ENCODE measurements at places on chromosomes 16 and 17. TPM values are rescaled to one million over a fixed set of nuclear protein-coding genes. Genes with fewer than 3 reads are reported as not detected.

- no peak overlapping the region for H3K27ac ChIP-seq
- H3K4me3 ChIP-seq: no peak overlapping the region
- no peaks in the 10 kb centered on the region for H3K27me3 ChIP-seq
- H3K36me3 ChIP-seq: no peaks in the 10 kb centered on the region
- no peak for DNase-seq
- peaks cover 63% of the 10 kb centered on the region for H3K4me1 ChIP-seq
Observed at GRCh38 chr17:17029938-17030337, 12.3 kb upstream of the MPRIP start.

Gene OR4D1
- not detected for polyA plus RNA-seq

Gene CDH8
- 0.06 TPM for polyA plus RNA-seq

DNA sequence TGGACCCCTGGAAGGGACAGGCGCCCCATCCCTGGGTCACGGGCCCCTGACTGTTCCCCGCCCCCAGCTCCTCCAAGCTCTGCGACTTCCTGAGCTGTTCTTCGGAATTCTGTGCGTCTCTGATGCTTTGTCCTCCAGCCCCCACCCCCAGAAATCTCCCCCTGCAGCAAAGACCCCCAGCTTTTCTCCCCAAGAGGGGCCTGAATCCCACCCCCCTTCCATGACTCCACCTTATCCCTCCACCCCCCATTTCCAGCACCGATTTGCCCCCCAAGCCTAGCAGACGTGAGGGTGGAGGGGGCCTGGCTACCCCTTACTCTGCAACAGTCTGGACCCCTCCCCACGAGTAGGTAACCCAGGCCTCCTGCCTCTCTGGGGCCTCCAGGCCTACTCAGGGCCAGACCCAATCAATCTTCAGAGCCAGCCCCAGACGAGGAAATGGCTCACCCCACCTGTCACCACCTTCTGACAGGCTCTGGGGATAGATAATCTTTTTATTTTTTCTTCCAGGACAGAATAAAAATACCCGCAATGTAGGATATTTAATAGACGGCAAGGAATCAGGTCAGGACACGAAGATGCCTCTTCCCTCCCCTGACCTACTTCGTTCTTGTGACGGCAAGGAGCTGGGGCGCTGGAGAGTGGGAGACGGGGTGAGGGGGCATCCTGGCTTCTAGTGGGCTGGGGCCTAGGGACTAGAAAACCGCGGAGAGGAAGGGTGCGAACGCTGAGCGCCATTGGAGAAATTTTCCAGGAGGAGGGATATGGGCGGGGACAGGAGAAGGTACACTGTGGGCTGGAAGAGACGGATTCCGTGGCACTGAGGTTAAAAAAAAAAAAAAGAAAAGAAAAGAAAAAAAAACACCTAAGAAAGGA lies 744 bp upstream of the PLXDC1 start:
- DNase-seq: no peak
- H3K36me3 ChIP-seq: no peaks in the 10 kb centered on the region
- H3K27ac ChIP-seq: no peak overlapping the region
- peak overlapping the region; percentile 16 for H3K4me3 ChIP-seq
- H3K4me1 ChIP-seq: no peaks in the 10 kb centered on the region

DNA sequence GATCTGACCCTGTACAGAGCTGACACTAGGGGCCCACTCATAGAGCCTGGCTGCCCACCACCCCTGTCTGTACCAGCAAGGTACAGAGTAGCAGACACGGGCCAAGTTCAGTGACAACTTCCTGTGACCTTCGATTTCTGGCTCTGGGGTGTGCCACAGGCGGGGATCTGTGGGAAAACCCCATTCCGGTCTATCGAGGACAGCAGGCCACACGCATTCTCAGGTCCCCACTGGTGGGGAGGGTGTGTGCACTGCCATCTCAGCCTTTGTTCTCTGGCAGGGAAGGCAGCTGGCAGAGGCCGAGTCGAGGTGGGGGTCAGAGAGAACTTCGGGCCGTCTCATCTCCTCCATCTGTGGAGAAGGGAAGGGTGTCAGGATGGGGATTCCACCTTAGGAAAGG lies 10.0 kb downstream of the NLE1 start:
- H3K4me3 ChIP-seq: no peak overlapping the region
- H3K36me3 ChIP-seq: peaks cover 47% of the 10 kb centered on the region
- no peaks in the 10 kb centered on the region for H3K4me1 ChIP-seq

- DNase-seq: no peak
- no peaks in the 10 kb centered on the region for H3K27me3 ChIP-seq
- no peak overlapping the region for H3K27ac ChIP-seq
- H3K36me3 ChIP-seq: no peaks in the 10 kb centered on the region
- no peak overlapping the region for H3K4me3 ChIP-seq
Observed at GRCh38 chr17:9941305-9941704, 36.2 kb upstream of the RCVRN start.

GRCh38 chr17:43966276-43966675 lies 12.5 kb upstream of the PYY start:
- no peaks in the 10 kb centered on the region for H3K4me1 ChIP-seq
- DNase-seq: no peak
- no peak overlapping the region for H3K4me3 ChIP-seq

Gene SCARF1
- polyA plus RNA-seq: 24.5 TPM

GRCh38 chr16:78292086-78292843 lies 192.8 kb downstream of the WWOX start:
- H3K36me3 ChIP-seq: no peaks in the 10 kb centered on the region
- H3K27me3 ChIP-seq: no peaks in the 10 kb centered on the region
- no peak overlapping the region for H3K4me3 ChIP-seq
- H3K27ac ChIP-seq: no peak overlapping the region
- peak; percentile 87 for DNase-seq

Gene ATP2C2
- 25.0 TPM for polyA plus RNA-seq

Gene CCL1
- not detected for polyA plus RNA-seq

GRCh38 chr17:50634915-50635731 lies 442 bp downstream of the ABCC3 start:
- peaks cover 2% of the 10 kb centered on the region for H3K27me3 ChIP-seq
- H3K27ac ChIP-seq: peak overlapping the region; percentile 39
- no peaks in the 10 kb centered on the region for H3K36me3 ChIP-seq
- no peak for DNase-seq

GRCh38 chr16:73053364-73054124 lies 5.6 kb upstream of the ZFHX3 start:
- DNase-seq: peak; percentile 84
- H3K4me1 ChIP-seq: peaks cover 12% of the 10 kb centered on the region
- no peaks in the 10 kb centered on the region for H3K36me3 ChIP-seq
- H3K4me3 ChIP-seq: no peak overlapping the region
- no peaks in the 10 kb centered on the region for H3K27me3 ChIP-seq

Gene SPAG9
- 37.2 TPM for polyA plus RNA-seq

GRCh38 chr17:67784364-67785121 lies 40.8 kb upstream of the BPTF start:
- H3K27ac ChIP-seq: no peak overlapping the region
- H3K36me3 ChIP-seq: no peaks in the 10 kb centered on the region
- no peak overlapping the region for H3K4me3 ChIP-seq
- no peaks in the 10 kb centered on the region for H3K4me1 ChIP-seq
- no peak for DNase-seq
- H3K27me3 ChIP-seq: no peaks in the 10 kb centered on the region

GRCh38 chr16:81539009-81539758 lies 94.6 kb downstream of the CMIP start:
- H3K4me1 ChIP-seq: peaks cover 21% of the 10 kb centered on the region
- no peaks in the 10 kb centered on the region for H3K36me3 ChIP-seq
- H3K27me3 ChIP-seq: no peaks in the 10 kb centered on the region

- peaks cover 5% of the 10 kb centered on the region for H3K4me1 ChIP-seq
- no peak for DNase-seq
- H3K27me3 ChIP-seq: no peaks in the 10 kb centered on the region
Observed at GRCh38 chr16:84919269-84919668, 92.1 kb downstream of the ZDHHC7 start.

Gene KRT20
- 0.24 TPM for polyA plus RNA-seq

DNA sequence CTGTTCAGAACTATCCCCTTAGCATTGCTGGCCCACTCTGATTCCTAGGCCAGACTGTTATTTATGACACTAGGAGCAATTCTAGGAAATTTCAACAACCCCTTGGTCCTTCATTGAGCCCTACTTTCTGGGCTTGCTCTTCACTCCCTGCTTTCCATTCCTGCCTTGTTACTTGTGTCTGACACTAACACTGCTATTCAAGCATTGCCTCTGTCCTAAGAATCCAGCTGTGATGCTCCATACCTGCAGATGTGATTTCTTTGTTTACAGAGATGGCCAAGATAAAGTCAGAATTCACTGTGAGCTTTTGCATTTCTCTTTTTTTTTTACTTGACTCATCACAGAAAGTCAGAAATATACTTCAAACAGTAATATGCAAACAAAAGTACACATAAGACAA lies 377.2 kb upstream of the GOT2 start:
- H3K36me3 ChIP-seq: no peaks in the 10 kb centered on the region
- DNase-seq: no peak
- no peaks in the 10 kb centered on the region for H3K27me3 ChIP-seq
- H3K4me3 ChIP-seq: no peak overlapping the region
- no peak overlapping the region for H3K27ac ChIP-seq

Gene KRT23
- 9.4 TPM for polyA plus RNA-seq

Gene TPSG1
- polyA plus RNA-seq: 0.71 TPM

DNA sequence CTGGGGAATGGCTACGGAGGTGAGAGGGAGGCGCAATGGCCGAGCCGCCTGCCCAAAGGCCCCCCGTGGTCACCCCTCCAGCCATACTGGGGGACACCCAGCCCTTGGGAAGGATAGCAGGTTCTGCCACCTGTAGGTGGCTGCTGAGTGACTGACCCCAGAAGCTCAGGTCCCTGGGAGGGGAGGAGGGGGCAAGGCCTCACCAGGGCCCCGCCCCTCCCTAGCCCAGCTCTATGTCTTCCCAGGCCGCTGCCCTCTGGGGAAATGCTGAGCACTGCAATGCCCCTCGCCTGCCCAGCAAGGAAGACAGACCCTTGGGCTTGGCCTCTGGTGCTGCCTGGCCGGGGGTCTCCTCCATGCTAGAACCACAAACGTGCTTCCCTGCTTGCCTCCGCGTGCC lies 11.4 kb upstream of the CLDN9 start:
- H3K36me3 ChIP-seq: no peaks in the 10 kb centered on the region
- H3K27me3 ChIP-seq: peaks cover 4% of the 10 kb centered on the region
- H3K27ac ChIP-seq: no peak overlapping the region

GRCh38 chr17:411421-412120 lies 59.0 kb upstream of the RPH3AL start:
- no peak overlapping the region for H3K4me3 ChIP-seq
- no peak overlapping the region for H3K27ac ChIP-seq
- H3K4me1 ChIP-seq: peaks cover 16% of the 10 kb centered on the region
- no peaks in the 10 kb centered on the region for H3K36me3 ChIP-seq
- DNase-seq: no peak

DNA sequence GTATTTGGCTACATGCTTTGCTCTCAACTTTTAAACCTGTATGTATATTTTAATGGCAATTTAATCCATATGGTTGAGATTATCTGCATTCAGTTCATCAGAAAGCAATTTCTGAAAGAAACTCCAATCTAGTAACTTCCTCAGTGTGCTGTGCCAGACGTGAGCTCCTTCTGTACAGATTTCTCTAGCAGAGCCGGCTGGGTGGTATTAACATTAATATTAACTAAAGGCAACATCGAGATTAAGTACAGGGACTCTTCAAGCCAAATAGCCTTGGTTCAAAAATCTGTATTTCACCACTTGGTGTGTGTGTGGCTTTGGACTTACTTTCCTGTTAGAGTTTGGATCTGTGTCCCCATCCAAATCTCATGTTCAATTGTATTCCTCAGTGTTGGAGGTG lies 55.5 kb upstream of the NUDT7 start:
- H3K4me1 ChIP-seq: no peaks in the 10 kb centered on the region
- no peaks in the 10 kb centered on the region for H3K36me3 ChIP-seq
- no peak overlapping the region for H3K4me3 ChIP-seq
- H3K27me3 ChIP-seq: no peaks in the 10 kb centered on the region
- H3K27ac ChIP-seq: no peak overlapping the region

DNA sequence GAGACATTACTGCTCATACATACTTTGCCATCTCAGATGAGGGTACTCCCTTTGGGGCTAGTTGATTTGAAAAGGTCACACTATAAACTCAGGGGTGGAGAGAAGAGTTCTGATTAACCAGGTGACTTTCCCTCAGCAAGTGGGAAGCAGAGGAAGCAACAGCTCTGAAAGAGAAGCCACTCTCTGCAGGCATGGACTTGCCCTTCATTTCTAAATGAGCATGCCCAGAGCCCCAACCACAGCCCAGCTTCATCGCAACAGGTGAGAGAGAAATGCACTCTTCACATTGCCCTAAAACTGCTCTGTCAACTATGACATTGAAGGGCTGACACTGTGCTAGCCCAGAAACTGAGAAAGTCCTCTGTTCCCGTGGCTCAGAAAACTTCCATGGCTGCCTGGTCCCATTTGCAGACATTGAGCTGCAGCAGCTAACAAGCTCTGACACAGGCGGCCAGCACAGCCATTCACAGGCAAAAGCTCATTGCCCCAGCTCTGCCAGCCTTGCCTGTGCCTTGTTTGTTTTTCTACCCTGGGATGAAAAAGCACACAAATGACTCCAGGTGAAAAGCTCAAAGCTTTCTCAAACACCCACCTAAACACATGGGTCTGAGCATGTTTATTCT lies 419.8 kb upstream of the DYNLRB2 start:
- H3K27ac ChIP-seq: no peak overlapping the region
- H3K36me3 ChIP-seq: no peaks in the 10 kb centered on the region
- H3K27me3 ChIP-seq: no peaks in the 10 kb centered on the region

Gene KCNAB3
- 3.9 TPM for polyA plus RNA-seq

DNA sequence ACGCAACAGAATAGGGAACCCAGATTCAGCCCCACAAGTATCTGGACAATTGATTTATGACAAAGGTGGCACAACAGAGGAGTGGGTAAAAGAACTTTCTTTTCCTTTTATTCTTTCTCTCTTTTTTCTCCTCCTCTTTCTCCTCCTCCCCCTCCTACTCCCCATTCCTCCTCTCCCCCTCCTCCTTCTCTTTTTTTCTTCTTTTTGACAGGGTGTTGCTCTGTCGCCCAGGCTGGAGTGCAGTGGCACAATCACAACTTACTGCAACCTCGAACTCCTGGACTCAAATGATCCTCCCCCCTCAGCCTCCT lies 16.1 kb downstream of the GNGT2 start:
- no peak overlapping the region for H3K27ac ChIP-seq
- DNase-seq: no peak
